Stimulated activated CD4-positive, alpha-beta T cell treated with anti-CD3 and anti-CD28 coated beads, Interleukin-2, amount 100 ng/mL, for 24 hours (primary cell): ENCODE measurements at places on chromosomes 12 and 14.

GRCh38 chr14:101853455-101854018 is 92.0 kb downstream of the PPP2R5C start:
- no peak for DNase-seq

DNA sequence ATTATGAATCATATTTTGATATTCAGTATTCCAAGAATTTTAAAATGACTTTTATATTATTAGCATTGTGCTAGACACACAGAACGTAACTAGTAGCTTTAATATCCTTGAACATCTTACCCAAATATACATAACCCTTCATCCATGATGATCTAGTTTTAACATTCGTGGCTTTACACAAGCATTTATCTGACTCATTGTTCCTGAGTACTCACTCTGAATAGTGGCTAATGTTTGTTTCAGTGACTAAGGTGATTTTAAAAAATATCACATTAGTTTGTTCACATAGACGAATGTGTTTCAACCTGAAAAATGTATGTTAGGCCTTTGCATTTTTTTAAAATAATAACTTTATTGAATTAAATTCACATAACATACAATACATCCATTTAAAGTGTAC is 80.0 kb upstream of the PTPRQ start:
- DNase-seq, result no peak

DNA sequence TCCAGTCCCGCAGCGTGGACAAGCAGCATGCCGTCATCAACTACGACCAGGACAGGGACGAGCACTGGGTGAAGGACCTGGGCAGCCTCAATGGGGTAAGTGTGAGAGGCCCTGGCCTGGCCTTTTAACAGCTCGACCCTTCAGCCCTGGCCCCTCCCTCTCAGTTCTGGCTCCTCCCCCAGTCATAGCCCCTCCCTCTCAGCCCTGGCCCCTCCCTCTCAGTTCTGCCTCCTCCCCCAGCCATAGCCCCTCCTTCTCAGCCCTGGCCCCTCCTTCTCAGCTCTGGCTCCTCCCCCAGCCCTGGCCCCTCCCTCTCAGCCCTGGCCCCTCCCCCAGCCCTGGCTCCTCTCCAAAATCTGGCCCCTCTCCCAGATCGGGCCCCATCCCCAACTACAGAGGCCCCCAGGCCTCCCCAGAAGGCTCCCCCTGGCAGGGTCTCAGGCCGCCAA is 11.2 kb downstream of the CEP170B start:
- peak; percentile 45 for DNase-seq

DNA sequence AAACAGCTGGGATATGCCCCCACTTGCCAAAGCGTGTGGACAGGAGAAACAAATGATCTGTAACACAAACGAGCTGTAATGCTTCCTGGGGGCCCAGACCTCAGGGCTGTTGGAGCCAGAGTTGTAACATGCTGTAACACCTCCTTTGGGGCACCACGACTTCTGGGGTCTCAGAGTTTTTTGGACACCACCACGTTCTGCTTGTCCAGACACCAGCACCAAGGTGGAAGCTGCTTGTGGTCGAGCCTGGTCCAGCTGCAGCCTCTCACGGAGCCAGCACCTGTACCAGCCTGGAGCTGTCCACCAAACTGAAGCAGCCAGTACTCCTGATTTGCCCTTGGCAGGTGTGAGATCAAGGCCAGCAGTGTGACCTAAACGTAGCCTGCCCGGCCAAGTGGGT is 879.4 kb downstream of the SLC6A15 start:
- DNase-seq, result no peak

DNA sequence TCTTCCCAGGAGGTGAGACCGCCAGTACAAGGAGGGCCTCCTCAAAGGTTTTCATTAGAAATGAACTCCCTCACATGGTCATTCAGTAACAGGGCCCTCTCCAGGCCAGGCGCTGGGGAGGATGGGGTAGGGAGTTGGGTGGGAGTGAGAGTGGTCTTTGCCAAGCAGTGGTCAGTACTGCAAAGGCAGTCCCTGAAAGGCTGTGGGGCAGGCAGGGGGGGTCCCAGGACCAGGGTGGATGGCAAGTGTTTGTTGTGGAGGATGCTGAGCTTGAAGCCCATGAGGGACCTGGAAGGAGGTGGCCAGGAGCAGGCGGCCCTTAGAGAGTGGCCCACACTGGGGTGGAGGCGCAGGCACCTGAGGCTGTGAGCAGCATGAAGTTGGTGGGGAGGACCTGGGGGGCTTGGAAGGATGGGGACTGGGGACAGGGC is 26.1 kb downstream of the CEP170B start:
- DNase-seq, result no peak
